ENCODE measurements at places on chromosomes 7 and 10.
A peak's percentile ranks its signal among the peaks of the same experiment; 100 is the strongest.

DNA sequence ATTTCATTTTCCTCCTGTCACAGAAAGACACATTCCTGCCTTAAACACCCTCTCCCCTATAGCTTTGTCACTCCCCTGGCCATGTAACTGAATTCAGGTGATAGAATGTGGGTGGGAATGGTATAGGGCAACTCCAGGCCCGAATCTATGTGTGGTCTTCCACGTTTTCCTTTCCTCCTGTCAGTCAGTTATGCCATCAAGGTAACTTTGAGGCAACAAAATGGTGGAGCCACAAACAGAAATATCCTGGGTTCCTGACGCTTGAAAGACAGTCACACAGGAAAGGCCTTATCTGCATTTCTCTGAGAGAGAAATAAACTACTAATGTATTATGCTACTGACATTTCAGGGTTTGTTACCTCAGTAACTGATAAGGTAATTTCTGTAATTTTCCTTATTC is 326.8 kb downstream of the HPSE2 start:
- DNase-seq, result no peak

DNA sequence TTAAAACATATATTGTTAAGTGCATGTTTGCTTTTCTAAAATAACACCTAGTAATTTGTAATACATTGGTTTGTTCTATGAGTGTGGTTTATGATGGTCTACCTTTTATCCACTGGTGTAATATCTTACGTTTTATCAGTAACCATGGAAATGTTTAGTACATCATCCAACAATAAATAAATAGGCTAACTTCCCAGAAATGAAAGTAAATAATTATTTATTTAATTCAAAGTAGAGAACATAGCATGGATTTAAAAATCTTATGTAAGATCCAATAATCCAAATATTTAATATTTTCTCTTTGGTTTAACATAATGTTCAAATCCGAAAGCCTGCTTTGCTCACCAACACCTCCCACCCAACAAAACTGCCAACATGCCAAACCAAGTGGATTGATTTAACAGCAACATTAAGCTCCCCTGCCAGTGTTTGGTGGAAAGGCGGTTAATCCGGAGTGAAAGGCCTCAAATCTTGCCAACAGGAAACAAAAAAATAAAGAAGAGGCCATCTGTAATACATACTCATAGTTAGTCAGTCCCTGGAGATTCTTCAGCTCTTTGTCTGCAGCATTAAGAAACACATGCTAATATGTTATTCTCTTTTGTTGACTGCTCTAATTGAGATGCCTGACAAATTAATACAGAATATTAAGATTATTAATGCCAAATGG is 897.8 kb downstream of the CNTNAP2 start:
- DNase-seq, result peak; percentile 8

- peak; percentile 44 for DNase-seq
These were observed 175.2 kb upstream of the TNRC18 start for GRCh38 chr7:5598769-5599371.

DNA sequence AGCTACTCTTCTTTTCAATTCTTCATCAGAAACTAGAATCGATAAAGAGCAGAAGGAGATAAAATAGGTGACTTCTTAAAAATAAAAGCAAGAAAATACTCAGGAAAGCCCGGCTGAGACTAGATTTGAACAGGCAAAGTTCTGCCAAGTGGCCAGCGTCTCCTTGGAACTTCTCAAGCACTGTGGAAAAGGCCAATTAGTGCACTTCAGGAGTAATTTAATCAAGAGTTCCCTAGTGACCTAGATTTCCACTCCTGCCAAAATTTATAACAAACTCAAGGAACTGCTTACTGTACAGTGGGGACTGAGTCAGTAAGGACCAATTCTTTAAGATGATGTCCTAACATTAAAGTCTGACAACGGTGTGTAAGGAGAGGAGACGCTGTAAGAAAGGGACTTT is 57.3 kb downstream of the CHCHD3 start:
- no peak for DNase-seq

GRCh38 chr10:132187430-132188138 is 836 bp downstream of the DPYSL4 start:
- no peak for DNase-seq

DNA sequence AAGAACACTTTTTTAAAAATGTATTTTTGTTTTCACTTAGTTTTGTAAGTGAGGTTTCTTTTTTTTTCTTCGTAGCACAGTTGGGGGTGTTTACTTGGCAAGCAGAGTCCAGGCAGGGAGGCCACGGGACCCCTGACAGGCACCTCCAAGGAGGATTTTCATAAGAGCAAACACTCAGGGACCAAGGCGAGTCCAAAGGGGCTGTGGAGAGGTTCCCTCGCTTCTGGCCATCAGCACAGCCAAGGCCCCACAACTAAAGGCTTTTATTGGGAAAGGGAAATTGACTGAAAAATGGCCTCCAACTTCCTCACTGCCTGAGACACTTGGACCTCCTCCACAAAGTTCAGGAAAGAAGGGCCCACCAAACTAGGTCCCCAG is 173.8 kb downstream of the LRRC4 start:
- DNase-seq, result no peak

GRCh38 chr7:102077081-102077480 is 209.6 kb upstream of the SH2B2 start:
- DNase-seq, result no peak

All from fibroblast of upper back skin (primary cell).